GM23248 (cell line): ENCODE measurements at places on chromosomes 1 and 21. TPM values are rescaled to one million over a fixed set of nuclear protein-coding genes. Genes with fewer than 3 reads are reported as not detected.

Gene BACE2
- total RNA-seq = 77.8 and 97.8 TPM in 2 replicates

Gene SLC37A1
- not detected in 2 replicates for total RNA-seq

Gene SZT2
- total RNA-seq = 12.6 and 23.8 TPM in 2 replicates

Gene ZNF362
- total RNA-seq = 9.6 and 9.7 TPM in 2 replicates
